ENCODE measurements at places on chromosomes 11 and 22. TPM values are rescaled to one million over a fixed set of nuclear protein-coding genes. Genes with fewer than 3 reads are reported as not detected.

- no peak for DNase-seq
Observed at GRCh38 chr22:38477585-38477984, 9.7 kb downstream of the KDELR3 start.

Gene CTSW
- total RNA-seq = 127 TPM

DNA sequence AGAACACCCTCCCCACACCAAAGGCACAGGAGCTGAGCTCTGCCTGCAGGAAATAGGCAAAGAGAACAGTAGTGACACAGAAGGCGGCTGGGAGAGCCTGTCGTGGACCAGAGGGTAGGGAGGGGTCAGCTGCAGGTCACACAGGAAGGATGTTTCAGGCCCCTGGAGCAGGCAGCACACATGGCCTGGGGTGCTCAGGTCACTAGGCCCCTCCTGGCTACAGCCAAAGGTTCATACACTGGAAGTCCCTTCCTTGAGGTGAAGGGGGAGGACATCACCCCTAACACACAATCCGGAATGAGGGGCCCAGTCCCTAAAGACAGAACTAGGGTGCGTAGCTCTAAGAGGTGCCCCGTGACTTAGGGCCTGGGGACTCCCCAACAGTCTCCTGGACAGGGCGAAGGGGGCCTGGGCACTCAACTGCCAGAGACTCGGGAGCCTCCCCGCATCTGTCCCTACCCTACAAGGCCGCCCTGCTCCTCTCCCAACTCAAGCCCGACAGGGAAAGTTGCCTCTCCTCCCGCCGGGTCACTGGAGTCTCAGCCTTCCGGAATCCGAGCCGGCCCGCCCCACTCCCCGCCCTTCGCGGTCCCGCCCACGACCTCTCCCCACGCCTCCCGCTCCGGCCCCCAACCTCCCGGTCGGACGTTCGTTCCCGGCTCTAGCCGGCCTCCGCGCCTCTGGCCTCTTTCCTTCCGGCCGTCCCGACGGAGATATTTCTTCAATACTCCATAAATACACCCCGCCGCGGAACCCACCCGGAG, at the start of gene CYB5R2:
Gene CYB5R2 (minus strand): TSS at position 541 of the 764 bp plus-strand sequence. CDS start 675 bp downstream, outside the sequence.
- no peak for DNase-seq

Gene INS
- total RNA-seq = 0.53 TPM

GRCh38 chr11:85494396-85494795, 132.7 kb downstream of the DLG2 start:
- DNase-seq = no peak

GRCh38 chr22:27724157-27724556, 77.4 kb downstream of the MN1 start:
- DNase-seq = no peak

DNA sequence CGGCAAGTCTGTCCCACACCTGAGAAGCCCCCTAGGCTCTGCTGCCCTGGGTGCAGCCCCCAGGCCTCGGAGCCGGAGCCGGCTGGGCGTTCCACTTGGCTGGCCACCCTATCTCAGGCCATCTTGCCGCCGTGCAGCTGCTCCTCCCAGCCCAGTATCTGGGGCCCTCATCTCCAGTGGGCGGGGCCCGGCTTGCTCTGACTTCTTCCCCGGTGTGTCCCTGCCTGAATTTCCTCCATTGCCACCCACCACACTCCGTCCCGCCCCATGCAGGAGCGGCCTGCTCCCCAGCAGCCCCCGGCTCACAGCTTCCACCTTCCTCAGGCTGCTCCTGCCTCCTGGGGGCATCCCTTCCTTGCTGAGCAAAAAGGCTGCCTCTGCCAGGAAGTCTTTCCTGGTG, 46.6 kb downstream of the WNT7B start:
- no peak for DNase-seq

- no peak for DNase-seq
Observed at GRCh38 chr22:44266796-44267760, 45.7 kb downstream of the SHISAL1 start.

GRCh38 chr11:66843776-66844495, 695 bp downstream of the RCE1 start:
- DNase-seq = no peak

GRCh38 chr11:110305169-110306018, 9.0 kb upstream of the RDX start:
- no peak for DNase-seq

- DNase-seq = no peak
Observed at GRCh38 chr22:19806213-19807160, 45.9 kb downstream of the TBX1 start.

GRCh38 chr11:42786981-42787380, 524.8 kb upstream of the API5 start:
- no peak for DNase-seq
